ENCODE measurements at places on chromosomes 1 and 21.

GRCh38 chr21:35601211-35601610 is 459.1 kb downstream of the SETD4 start:
- no peak for DNase-seq

- no peak for DNase-seq
Measured at GRCh38 chr1:204495078-204495753, 611 bp upstream of the PIK3C2B start.

GRCh38 chr1:30518696-30519095 is 204.7 kb downstream of the MATN1 start:
- no peak for DNase-seq

DNA sequence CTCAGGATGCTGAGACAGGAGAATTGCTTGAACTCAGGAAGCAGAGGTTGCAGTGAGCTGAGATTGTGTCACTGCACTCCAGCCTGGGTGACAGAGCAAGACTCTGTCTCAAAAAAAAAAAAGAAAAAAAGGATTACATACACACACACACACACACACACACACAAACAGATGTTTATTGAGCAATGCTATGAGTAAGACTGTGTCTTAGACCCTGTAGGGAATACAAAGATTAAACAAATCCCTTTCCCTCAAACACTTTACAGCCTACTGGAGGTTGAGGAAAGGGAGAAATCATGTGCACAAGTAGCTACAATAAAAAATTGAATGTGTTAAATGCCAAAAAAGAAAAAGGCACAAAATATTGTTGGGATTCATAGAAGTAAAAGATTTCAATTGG is 58.1 kb downstream of the RPAP2 start:
- no peak for DNase-seq

GRCh38 chr21:25425156-25425555 is 182.1 kb downstream of the MRPL39 start:
- no peak for DNase-seq

GRCh38 chr1:113197719-113198330 is 124.8 kb downstream of the LRIG2 start:
- DNase-seq = no peak

- DNase-seq = no peak
Measured at GRCh38 chr1:63902844-63903589, 129.2 kb downstream of the ROR1 start.

DNA sequence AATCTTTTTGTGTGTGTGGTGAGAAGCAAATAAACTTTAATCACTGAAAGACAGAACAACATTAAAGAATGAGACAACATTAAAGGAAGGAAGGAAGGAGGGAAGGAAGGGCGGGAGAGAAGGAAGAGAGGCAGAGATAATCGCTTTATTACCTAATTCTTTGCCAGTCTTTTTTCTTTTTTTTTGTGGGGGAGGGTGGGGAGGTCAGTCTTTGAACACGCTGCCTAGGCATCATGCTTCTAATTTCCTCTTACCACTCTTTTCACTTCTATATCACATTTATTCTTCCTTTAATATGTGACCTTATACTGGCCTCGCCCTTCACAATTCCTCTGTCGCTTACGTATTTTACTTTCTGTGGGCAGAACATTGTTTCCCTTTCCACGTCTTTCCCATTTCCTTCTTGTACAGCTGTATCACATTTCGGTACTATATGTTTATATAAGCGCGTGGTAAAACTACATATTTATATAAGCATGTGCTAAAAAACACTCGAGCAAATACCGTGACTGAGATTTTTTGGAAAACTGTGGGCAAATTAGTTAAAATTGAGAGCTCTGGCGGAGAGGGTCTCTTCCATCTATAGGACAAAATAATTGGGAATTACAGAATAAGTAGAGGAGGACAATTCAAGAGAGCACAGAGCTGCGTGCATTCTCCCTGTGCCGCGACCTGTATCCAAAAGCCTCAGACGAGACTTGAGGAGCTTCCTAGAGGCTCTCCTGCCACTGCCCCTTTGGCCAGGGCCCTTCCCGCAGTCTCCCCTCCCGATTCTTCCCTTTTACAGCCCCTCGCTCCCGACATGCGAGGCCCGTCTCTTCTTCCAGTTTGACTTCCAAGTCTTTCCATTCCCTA is 823 bp upstream of the PRKAA2 start:
- DNase-seq = peak; percentile 13

- no peak for DNase-seq
Measured at GRCh38 chr1:65921446-65921845, 128.8 kb downstream of the PDE4B start.

- DNase-seq = no peak
Measured at GRCh38 chr1:244502630-244503029, 41.6 kb downstream of the CATSPERE start.

DNA sequence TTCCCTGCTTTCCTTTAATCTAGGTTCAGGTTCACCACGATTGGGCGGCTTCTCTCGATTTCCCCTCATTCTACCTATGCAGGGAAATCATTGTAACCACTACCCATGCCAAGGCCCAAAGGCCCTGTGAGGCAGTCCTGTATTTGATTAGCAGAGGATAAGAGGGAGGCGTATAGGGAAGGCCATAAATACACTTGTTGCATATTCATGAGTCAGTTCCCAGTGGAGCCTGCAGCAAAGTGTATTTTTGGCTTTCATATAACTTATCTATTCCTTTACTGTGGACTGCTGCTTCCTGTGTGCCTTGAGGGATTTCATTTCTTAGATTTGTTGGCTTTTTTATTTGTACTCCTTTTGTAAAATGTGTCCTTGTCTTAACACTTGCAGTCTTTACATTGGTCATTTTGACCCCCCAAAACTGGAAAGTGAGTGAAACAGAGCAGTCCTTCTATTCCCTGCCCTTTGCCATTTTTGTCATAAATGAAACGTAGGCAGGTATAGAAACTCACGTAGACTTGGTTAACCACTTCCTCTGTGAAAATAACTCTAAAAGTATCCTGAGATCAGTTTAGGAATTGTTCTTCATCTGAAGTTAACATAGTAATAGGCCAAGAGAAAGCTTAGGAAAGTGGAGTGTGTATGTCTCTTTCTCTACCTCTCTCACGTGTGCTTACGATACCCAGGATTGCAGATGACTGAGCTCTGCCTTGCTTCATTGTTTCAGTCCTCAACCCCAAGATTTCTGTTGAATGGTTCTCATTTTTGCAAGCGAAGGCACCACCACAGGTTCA is 19.6 kb upstream of the KCNQ4 start:
- DNase-seq = no peak

- DNase-seq = no peak
Measured at GRCh38 chr1:55670331-55671082, 455.3 kb upstream of the USP24 start.

DNA sequence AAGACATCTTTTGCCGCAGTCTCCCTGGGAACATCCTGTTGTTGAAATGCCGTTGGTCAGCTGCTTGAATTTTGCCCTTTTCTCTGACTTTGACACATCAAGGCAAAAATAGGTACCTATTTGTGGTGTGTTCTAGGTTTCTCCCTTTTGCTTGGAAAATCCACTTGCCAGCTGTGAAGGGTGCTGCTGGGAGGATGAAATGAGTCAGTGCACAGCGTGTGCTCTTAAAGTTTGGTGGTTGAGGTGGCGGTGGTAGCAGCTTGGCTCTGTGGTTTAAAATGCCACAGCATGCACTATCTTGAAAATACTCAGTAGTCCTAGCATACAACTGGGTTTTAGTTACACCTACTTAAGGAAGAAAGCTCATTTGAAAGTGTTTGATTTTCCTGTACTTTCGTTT is 183.8 kb downstream of the DHRS3 start:
- no peak for DNase-seq

GRCh38 chr1:27322569-27323240 is 742 bp downstream of the TMEM222 start:
- DNase-seq = no peak

GRCh38 chr1:183877053-183877720 is 72.3 kb downstream of the RGL1 start:
- no peak for DNase-seq

DNA sequence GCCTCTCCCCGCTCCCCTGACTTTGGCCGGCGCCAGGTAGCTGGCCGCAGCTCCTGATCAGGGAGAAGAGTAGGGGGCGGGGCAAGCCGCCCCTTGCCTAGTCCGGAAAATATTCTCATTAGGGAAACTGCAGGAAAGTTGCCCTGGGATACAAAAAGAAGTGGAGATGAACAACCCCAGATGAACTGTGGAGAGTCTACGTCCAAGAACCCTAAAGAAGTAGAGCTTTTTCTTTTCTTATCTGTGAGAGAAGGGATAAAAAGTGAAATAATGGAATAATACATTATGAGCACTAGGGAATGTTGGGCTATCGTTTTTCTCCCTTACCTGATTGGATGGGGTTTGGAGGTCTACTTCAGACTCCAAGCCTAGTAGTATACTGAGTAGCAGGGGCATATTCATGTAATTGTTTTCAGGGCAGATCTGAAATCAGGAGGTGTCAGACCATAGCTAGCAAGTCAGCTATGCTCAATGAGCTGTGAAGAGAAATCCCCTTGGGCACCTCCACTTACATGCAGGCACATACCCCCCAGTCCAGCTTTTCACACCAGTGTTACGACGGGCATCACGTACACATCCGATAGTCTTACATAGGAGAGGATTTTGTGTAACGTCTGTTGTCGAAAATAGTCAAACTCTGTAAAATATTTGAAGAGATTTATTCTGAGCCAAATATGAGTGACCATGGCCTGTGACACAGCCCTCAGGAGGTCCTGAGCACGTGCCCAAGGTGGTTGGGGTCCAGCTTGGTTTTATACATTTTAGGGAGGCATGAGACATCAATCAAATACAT is 1.7 kb upstream of the DUSP10 start:
- no peak for DNase-seq

DNA sequence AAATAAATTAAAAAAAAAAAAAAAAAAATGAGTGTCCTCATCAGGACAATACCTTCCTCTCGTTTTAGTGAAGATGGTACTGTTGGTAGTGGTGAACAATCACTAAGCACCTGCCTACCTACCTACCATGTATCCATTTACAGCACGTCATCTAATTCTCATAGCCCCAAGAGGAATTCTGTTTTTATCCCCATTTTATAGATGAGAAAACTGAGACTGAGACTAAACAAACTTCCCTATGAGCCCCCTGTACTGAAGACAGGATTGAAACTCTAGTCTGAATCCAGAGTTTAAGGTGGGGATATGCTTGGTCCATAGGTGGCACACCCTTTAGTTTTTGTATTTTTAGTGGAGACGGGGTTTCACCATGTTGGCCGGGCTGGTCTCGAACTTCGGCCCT is 17.3 kb upstream of the THEMIS2 start:
- no peak for DNase-seq

- no peak for DNase-seq
Measured at GRCh38 chr1:151811181-151811580, 6.0 kb upstream of the LINGO4 start.

DNA sequence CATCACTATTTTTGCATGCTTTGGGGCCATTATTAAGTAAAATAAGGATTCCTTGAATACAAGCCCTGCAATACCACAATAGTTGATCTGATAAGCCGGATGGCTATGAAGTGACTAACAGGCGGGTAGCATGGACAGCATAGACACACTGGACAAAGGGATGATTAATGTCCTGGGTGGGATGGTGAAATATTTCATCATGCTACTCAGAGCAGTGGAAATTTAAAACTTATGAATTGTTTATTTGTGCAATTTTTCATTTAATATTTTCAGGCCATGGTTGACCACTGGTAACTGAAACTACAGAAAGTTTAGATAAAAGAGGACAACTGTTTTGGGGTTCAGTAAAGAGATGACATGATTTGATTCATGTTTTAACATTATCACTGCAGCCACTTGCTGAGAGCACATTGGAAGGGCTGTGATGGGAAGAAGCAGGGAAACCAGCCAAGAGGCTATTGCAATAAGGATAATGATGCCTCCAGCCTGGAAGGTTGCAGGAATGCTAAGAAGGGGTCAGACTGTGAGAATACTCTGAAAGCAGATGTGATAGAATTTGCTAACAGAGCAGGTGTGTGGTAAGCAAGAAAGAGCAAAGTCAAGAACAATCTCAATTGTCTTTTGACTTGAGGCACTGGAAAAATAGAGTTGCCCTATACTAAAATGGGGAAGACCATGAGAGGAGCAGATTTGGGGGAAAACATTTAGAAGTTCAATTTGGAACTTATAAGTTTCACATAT is 62.5 kb upstream of the TNFSF4 start:
- DNase-seq = no peak

- no peak for DNase-seq
Measured at GRCh38 chr1:113872219-113872935, 865 bp upstream of the PTPN22 start.

GRCh38 chr1:51274676-51275075 is 38.6 kb downstream of the RNF11 start:
- DNase-seq = no peak

GRCh38 chr1:150479927-150480352 is 7.3 kb upstream of the TARS2 start:
- no peak for DNase-seq

- no peak for DNase-seq
Measured at GRCh38 chr1:230205719-230206198, 138.7 kb downstream of the GALNT2 start.

GRCh38 chr1:205246351-205247119 is 18.8 kb downstream of the TMCC2 start:
- no peak for DNase-seq

GRCh38 chr1:35619237-35620121 is 21.8 kb downstream of the PSMB2 start:
- no peak for DNase-seq

GRCh38 chr1:115983584-115983983 is 7.3 kb downstream of the SLC22A15 start:
- no peak for DNase-seq

- DNase-seq = peak; percentile 59
Measured at GRCh38 chr1:28208818-28209441, 23.9 kb downstream of the DNAJC8 start.

GRCh38 chr1:226632922-226633351 is 84.4 kb downstream of the STUM start:
- DNase-seq = peak; percentile 13
